ENCODE measurements at places on chromosomes 13 and 19.
A peak's percentile ranks its signal among the peaks of the same experiment; 100 is the strongest.

GRCh38 chr19:49497789-49498103 lies 1.5 kb downstream of the RPS11 start:
- H3K4me3 ChIP-seq, result no peak overlapping the region
- H3K27me3 ChIP-seq, result no peaks in the 10 kb centered on the region
- peaks cover 36% of the 10 kb centered on the region for H3K4me1 ChIP-seq
- H3K27ac ChIP-seq, result no peak overlapping the region

DNA sequence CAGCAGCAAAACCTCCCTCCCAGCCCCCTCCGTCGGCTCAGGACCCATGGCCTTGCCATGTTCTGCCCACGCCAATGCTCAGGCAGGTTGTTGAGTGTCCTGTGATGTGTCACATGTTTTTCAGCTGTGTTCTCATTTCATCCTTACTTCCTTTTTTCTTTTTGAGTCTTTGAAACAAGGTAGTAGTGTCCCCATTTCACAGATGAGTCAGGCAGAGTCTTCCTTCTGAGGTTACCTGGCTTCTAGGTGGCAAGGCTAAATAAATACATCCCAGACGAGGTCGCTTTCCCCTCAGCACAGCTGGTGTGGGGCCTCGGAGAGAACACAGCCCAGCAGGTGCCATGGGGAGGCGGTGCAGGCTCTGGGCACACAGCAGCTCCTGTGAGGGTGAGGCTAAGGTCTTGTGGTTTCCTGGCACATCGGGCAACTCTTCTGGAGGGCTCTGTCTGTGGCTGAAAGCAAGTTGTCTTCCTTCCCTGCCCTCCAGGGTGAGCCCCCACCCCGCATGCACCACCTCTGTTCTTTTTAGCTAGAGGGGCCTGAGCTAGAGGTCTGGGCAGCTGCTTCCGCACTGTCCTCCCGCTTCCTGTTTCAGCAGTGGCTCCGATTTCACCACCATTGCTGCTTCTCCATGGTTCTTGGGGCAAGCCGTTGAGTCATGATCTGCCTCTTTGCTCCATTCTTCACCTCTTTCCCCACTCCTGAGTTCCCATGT lies 15.1 kb downstream of the PRAM1 start:
- no peaks in the 10 kb centered on the region for H3K27me3 ChIP-seq
- H3K4me3 ChIP-seq, result no peak overlapping the region
- H3K4me1 ChIP-seq, result no peaks in the 10 kb centered on the region
- peaks cover 35% of the 10 kb centered on the region for H3K36me3 ChIP-seq
- DNase-seq, result no peak

DNA sequence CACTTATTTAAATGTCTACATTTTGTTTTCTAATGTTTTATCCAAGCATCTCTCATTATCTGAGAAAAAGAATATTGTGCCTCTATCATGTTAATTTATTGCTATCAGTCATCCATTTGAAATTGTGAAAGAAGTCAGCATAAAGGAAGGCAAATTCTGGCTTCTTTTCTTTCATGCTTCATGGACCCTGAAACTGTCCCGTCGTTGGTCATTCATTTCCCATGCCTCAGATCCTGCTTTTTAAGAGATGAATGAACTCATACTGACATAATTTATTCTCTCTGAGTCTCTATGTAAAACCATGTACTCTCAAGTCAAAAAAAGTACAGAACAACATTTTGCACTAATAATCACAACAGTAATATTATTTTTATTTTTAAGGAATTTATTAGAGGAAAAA lies 2512.0 kb downstream of the PCDH9 start:
- no peak overlapping the region for H3K4me3 ChIP-seq
- H3K27me3 ChIP-seq, result no peaks in the 10 kb centered on the region
- DNase-seq, result no peak
- no peaks in the 10 kb centered on the region for H3K36me3 ChIP-seq

GRCh38 chr19:17334414-17335409 lies at the start of gene ANO8:
Gene ANO8, minus strand, starts transcription at chr19:17334855. Its CDS starts 185 bp downstream, at chr19:17334670.
- DNase-seq, result peak; percentile 96
- no peaks in the 10 kb centered on the region for H3K36me3 ChIP-seq
- no peak within 1 kb of the TSS for H3K27ac ChIP-seq
- H3K4me3 ChIP-seq, result peak within 1 kb of the TSS; percentile 30

GRCh38 chr13:33556828-33557227 lies 261.1 kb upstream of the RFC3 start:
- H3K27me3 ChIP-seq, result no peaks in the 10 kb centered on the region
- no peaks in the 10 kb centered on the region for H3K36me3 ChIP-seq
- no peak overlapping the region for H3K4me3 ChIP-seq
- no peak for DNase-seq
- peaks cover 25% of the 10 kb centered on the region for H3K4me1 ChIP-seq

GRCh38 chr13:109913186-109913585 lies 126.8 kb upstream of the IRS2 start:
- no peaks in the 10 kb centered on the region for H3K4me1 ChIP-seq
- no peaks in the 10 kb centered on the region for H3K36me3 ChIP-seq
- no peak overlapping the region for H3K4me3 ChIP-seq
- H3K27ac ChIP-seq, result no peak overlapping the region

GRCh38 chr19:51431124-51431523 lies 13.7 kb upstream of the SIGLEC10 start:
- no peaks in the 10 kb centered on the region for H3K4me1 ChIP-seq
- no peak overlapping the region for H3K4me3 ChIP-seq
- no peak for DNase-seq
- no peaks in the 10 kb centered on the region for H3K36me3 ChIP-seq

DNA sequence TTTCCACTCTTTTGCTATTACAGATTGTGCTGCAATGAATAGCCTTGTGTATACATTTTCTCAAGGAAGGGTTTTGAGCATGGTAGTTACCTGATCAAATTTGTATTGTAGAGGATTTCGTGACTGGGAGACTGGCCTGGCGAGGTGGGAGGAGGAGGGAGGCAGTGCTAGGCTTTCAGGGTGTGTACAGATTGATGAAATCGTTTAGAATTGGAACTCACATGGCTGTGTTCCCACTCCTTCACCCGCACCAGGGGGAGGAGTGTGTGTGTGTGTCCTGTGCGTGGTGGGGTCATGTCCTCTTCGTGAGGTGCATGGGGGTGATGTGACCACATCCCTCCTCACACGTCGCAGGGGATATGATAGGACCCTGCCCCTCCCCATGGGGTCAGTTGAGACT lies 8.3 kb downstream of the PGLYRP1 start:
- H3K4me1 ChIP-seq, result peaks cover 11% of the 10 kb centered on the region
- H3K4me3 ChIP-seq, result no peak overlapping the region
- no peak for DNase-seq
- peaks cover 7% of the 10 kb centered on the region for H3K36me3 ChIP-seq
- H3K27ac ChIP-seq, result no peak overlapping the region
